ENCODE measurements at places on chromosomes 1 and 21.

- no peak for DNase-seq
Measured at GRCh38 chr1:202252271-202252670, 58.7 kb downstream of the LGR6 start.

- DNase-seq, result no peak
Measured at GRCh38 chr1:187894349-187894748, 1065.6 kb downstream of the PLA2G4A start.

- DNase-seq, result no peak
Measured at GRCh38 chr1:232968965-232969364, 18.6 kb downstream of the NTPCR start.

- no peak for DNase-seq
Measured at GRCh38 chr1:32580348-32581017, 41.3 kb downstream of the ZBTB8A start.

- no peak for DNase-seq
Measured at GRCh38 chr21:38741950-38742256, 63.8 kb upstream of the ETS2 start.

- DNase-seq, result no peak
Measured at GRCh38 chr1:178945763-178946266, 74.9 kb upstream of the ANGPTL1 start.

DNA sequence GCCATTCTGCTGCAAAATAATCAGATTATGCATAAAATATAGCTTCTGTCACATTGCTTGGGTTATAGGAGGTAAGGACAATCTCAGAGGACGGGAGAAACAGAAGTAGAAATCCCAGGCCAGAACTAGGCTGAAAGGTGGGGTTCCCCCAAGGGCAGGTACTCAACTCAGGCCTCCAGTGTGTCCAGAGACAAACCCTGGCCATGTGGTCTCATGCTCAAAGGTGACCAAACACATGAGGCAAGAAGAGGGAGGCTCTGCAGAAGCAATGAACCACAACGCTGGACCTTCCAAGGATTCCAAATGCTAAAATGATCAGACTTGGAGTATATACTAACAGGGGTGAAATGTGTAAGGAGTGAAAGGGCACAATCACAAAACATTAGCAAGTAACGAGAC, 103.8 kb downstream of the DMRTB1 start:
- no peak for DNase-seq

DNA sequence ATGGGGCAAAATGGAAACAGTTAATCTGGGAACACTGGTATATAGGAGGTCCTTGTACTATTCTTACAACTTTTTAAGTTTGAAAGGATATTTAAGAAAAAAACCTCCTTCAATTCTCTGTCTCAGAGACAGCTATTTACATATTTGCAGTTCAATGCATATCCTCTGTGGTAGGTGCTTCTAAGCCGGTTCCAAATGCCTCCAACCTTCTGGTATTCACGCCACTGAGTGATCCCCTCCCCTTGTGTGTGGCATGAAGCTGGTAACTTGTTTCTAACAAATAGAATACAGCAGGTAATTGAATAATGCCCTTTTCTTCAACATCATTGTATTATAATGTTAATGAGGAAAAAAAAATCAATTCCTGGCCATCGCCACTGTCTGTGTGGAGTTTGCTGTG, 91.2 kb downstream of the PROX1 start:
- no peak for DNase-seq

GRCh38 chr1:208910161-208910560, 666.0 kb upstream of the PLXNA2 start:
- DNase-seq, result no peak

DNA sequence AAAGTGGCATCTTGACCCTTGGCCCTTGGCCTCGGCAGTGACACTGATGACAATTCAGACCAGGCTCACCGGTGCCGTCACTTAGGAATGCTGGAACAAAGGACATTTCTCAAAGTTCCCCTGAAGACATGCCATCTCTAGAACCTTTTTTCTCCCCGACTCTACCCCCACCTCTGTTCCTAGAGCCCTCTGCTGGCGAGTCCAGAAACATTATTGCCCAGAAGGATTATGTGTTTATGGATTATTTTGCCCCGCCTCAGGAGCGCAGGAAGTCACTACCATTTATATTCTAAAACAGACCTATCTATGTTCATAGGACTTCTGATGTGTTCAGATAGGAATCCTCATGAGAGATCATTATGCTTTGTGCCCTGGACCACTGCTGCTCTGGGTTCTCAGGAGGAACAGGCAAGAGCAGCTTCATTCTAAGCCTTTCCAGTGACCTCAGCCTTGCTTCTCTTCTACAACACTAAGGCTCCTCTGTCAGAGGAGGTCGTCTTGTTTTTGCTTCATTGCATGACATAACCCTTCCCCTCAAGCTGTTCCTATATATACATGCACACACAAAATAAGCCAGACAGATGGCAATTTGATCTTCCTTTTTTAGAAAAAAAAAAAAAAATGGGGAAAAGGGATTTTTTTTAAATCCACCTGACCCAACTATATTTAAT, 12.4 kb upstream of the SHISA4 start:
- DNase-seq, result no peak

GRCh38 chr1:116310180-116310579, 62.9 kb upstream of the ATP1A1 start:
- no peak for DNase-seq

- DNase-seq, result no peak
Measured at GRCh38 chr21:45280969-45281368, 6.7 kb downstream of the POFUT2 start.

Measured in fibroblast of skin of left quadriceps (primary cell).